Heart right ventricle (tissue), 16 donors: ENCODE measurements at places on chromosomes 12 and 14.
A peak's percentile ranks its signal among the peaks of the same experiment; 100 is the strongest.

DNA sequence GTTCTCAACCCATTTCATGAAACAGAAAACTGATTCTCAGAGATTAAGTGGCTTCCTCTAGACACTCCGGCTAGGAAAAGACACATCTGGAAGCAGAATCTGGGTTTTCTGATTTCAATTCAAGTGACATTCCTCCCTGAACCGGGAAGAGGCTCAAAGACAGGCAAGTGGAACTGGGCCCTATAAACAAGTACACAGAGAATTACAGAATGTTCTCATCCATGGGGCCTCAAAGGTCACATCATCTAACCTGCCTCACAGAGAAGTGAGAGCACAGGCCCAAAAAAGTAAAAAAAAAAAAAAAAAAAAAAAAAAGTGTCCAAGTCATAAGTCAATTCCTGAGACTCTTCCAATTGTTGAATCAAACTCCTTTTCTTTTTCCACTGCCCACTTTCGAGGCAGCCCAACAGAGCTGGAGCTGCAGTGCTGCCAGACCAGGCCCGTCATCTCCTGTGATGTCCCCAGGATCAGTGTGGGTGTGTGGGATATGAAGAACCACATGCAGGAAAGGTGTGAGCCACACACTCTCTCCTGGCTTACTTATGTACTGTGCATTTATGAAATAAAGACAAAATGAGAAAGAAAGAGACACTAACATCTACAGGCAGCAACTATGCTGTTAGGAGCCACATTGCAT is 2.8 kb upstream of the KRT1 start:
- H3K27ac ChIP-seq = no peak overlapping the region
- H3K36me3 ChIP-seq = no peaks in the 10 kb centered on the region
- peaks cover 7% of the 10 kb centered on the region for H3K27me3 ChIP-seq
- no peak overlapping the region for H3K4me3 ChIP-seq
- no peaks in the 10 kb centered on the region for H3K4me1 ChIP-seq

DNA sequence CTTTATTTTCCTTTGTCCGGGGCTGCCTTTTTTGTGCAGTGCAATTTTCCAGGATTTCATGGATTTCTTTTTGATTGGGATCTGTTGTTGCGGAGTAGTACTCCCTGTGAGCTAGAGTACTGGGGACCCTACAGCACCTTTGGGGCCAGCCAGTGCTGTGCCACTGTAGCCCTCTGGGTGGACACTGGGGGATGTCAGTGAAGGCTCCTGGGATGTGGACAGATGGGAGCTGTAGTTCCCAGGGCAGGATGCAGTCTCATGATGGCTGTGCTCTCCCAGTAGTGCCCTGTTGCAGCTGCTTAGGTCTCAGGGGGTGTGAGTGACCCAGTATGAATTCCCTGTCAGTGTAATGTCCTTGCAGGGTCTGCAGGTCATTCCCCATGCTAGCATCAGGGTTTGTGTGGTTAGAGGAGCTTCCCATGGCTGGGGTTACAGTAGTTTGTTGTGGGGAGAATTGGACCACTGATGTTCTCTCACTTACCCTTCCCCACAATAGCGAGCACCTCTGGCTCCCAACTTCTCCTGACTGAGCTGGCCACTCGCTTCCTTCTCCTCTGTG is 72.2 kb downstream of the BRMS1L start:
- H3K27ac ChIP-seq = no peak overlapping the region
- DNase-seq = no peak
- H3K36me3 ChIP-seq = no peaks in the 10 kb centered on the region
- H3K4me3 ChIP-seq = no peak overlapping the region

- H3K36me3 ChIP-seq = no peaks in the 10 kb centered on the region
- H3K4me3 ChIP-seq = no peak overlapping the region
- H3K27me3 ChIP-seq = no peaks in the 10 kb centered on the region
- peaks cover 26% of the 10 kb centered on the region for H3K4me1 ChIP-seq
- peak overlapping the region; percentile 64 for H3K27ac ChIP-seq
Measured at GRCh38 chr12:110538869-110539622, 36.9 kb downstream of the RAD9B start.

- no peak overlapping the region for H3K27ac ChIP-seq
- H3K27me3 ChIP-seq = no peaks in the 10 kb centered on the region
- H3K36me3 ChIP-seq = no peaks in the 10 kb centered on the region
- DNase-seq = no peak
- H3K4me1 ChIP-seq = no peaks in the 10 kb centered on the region
Measured at GRCh38 chr12:24718617-24719016, 230.3 kb downstream of the BCAT1 start.

- H3K27me3 ChIP-seq = no peaks in the 10 kb centered on the region
- no peak for DNase-seq
- no peak overlapping the region for H3K27ac ChIP-seq
- H3K4me1 ChIP-seq = no peaks in the 10 kb centered on the region
- no peak overlapping the region for H3K4me3 ChIP-seq
- no peaks in the 10 kb centered on the region for H3K36me3 ChIP-seq
Measured at GRCh38 chr12:100348657-100349454, 8.0 kb upstream of the SLC17A8 start.

- DNase-seq = no peak
- H3K36me3 ChIP-seq = no peaks in the 10 kb centered on the region
- no peaks in the 10 kb centered on the region for H3K4me1 ChIP-seq
- H3K27me3 ChIP-seq = no peaks in the 10 kb centered on the region
Measured at GRCh38 chr12:103908877-103909276, 21.3 kb upstream of the HSP90B1 start.

DNA sequence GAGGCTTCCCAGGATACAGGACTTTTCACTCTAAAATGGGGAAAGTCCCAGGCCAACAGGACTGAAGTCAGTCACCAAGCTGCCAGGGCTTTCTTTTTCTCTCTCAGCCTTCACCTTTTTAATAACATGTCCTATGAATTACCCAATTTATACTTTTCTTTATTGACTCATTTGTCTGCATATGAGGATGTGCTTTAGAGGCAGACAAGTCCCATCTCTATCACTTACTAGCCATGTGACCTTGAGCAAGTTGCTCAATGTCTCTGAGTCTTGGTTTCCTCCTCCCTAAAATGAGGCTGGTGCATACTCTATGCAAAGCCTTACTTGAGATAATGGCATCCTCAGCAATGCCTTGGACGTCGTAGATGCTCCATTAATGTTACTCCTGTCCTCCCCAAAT is 98.1 kb upstream of the TMPO start:
- H3K36me3 ChIP-seq = no peaks in the 10 kb centered on the region
- no peak overlapping the region for H3K27ac ChIP-seq
- DNase-seq = no peak
- H3K4me3 ChIP-seq = no peak overlapping the region
- no peaks in the 10 kb centered on the region for H3K27me3 ChIP-seq
- peaks cover 24% of the 10 kb centered on the region for H3K4me1 ChIP-seq

DNA sequence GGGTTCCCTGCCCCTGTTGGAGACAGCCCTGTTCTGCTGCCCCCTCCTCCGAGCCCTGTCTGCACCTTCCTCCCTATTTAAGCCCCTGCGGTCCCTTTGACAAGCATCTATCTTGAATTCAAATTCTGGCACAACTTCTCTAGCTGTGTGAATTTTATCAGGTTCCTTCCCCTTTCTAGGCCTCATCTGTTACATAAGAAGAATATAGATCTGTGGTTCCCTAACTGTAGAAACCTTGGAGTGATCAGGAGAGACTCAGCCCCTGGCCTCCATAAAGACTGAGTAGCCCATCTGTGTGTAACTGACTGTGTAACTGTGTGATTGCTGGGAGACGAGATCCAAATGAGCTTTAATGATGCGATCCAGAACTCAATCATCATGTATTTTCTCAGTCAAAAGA is 13.0 kb upstream of the RACGAP1 start:
- H3K27ac ChIP-seq = no peak overlapping the region
- no peaks in the 10 kb centered on the region for H3K4me1 ChIP-seq
- H3K27me3 ChIP-seq = peaks cover 12% of the 10 kb centered on the region
- no peak for DNase-seq
- no peak overlapping the region for H3K4me3 ChIP-seq

- H3K27me3 ChIP-seq = no peaks in the 10 kb centered on the region
- no peak for DNase-seq
- H3K36me3 ChIP-seq = no peaks in the 10 kb centered on the region
- H3K27ac ChIP-seq = no peak overlapping the region
- H3K4me1 ChIP-seq = no peaks in the 10 kb centered on the region
- no peak overlapping the region for H3K4me3 ChIP-seq
Measured at GRCh38 chr12:41032386-41032785, 155.7 kb upstream of the PDZRN4 start.

- H3K27ac ChIP-seq = no peak overlapping the region
- H3K27me3 ChIP-seq = no peaks in the 10 kb centered on the region
- no peak for DNase-seq
- H3K4me1 ChIP-seq = no peaks in the 10 kb centered on the region
- no peak overlapping the region for H3K4me3 ChIP-seq
- no peaks in the 10 kb centered on the region for H3K36me3 ChIP-seq
Measured at GRCh38 chr12:17588968-17589367, 501.0 kb downstream of the RERGL start.

- H3K36me3 ChIP-seq = no peaks in the 10 kb centered on the region
- H3K4me1 ChIP-seq = peaks cover 18% of the 10 kb centered on the region
- H3K27me3 ChIP-seq = peaks cover 8% of the 10 kb centered on the region
- no peak overlapping the region for H3K27ac ChIP-seq
- no peak for DNase-seq
Measured at GRCh38 chr12:68930178-68930577, 2.8 kb downstream of the CPM start.

- DNase-seq = no peak
- no peak overlapping the region for H3K4me3 ChIP-seq
- H3K27ac ChIP-seq = no peak overlapping the region
- H3K4me1 ChIP-seq = peaks cover 13% of the 10 kb centered on the region
- no peaks in the 10 kb centered on the region for H3K36me3 ChIP-seq
Measured at GRCh38 chr12:14402697-14403096, 37.2 kb downstream of the ATF7IP start.

GRCh38 chr14:61296719-61297502 is 15.8 kb upstream of the TMEM30B start:
- no peak overlapping the region for H3K4me3 ChIP-seq
- no peak overlapping the region for H3K27ac ChIP-seq
- no peaks in the 10 kb centered on the region for H3K36me3 ChIP-seq
- no peaks in the 10 kb centered on the region for H3K27me3 ChIP-seq
- no peaks in the 10 kb centered on the region for H3K4me1 ChIP-seq

- H3K27me3 ChIP-seq = no peaks in the 10 kb centered on the region
- H3K36me3 ChIP-seq = no peaks in the 10 kb centered on the region
- no peak overlapping the region for H3K4me3 ChIP-seq
- no peak for DNase-seq
Measured at GRCh38 chr14:68346556-68347343, 446.1 kb downstream of the ZFP36L1 start.

DNA sequence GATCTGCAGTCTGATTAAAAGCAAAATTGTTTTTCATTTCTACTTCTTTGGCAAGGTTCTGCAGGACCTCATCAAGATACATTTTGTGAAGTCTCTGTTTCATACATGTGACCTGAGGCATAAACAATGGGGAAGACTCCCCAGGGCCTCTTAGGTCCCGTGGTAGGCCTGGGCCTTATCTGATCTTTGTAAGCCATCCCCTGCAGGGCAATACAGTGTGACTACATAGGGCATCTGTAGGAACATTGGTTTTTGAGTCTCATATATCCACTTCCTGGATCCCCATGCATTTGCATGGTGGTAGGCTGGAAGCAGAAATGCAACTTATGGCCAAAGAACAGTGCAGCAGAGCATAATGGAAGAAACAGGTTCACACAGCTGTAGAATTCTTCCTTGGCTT is 6.0 kb downstream of the FAR2 start:
- H3K27me3 ChIP-seq = no peaks in the 10 kb centered on the region
- H3K4me3 ChIP-seq = no peak overlapping the region
- no peaks in the 10 kb centered on the region for H3K36me3 ChIP-seq
- H3K27ac ChIP-seq = no peak overlapping the region

DNA sequence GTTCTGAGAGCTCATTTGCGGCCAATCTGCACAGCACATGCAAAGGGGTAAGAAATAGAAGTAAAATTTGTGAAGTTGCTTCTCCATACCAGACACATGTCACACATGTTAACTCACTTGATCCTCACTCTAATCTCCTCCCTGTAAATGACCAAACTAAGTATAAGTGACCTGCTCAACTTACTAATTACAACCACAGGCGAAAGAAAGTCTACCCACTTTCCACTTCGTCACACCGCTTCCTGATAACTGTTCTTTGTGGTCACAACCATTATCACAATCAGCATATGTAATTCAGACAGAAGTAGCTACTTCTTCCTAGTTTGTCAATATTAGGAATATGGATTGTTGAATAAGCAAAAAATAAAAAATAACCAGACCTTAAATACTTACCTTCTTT is 293.7 kb upstream of the CLEC14A start:
- no peaks in the 10 kb centered on the region for H3K36me3 ChIP-seq
- no peak for DNase-seq
- H3K4me1 ChIP-seq = no peaks in the 10 kb centered on the region
- no peak overlapping the region for H3K27ac ChIP-seq

DNA sequence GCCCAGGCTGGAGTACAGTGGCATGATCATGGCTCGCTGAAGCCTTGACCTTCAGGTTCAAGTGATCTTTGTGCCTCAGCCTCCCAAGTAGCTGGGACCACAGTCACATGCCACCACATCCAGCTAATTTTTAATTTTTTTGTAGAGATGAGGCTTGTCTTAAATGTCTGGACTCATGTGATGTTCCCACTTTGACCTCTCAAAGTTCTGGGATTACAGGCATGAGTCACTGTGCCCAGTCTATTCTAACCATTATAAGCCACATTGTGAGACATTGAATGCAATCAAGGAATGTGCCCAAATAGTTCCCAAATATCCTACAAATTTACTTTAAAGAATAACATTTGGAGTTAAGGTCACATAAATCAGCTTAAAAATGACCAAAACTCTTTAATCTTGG is 130.7 kb upstream of the ARID2 start:
- DNase-seq = no peak
- no peak overlapping the region for H3K27ac ChIP-seq
- H3K4me3 ChIP-seq = no peak overlapping the region
- H3K27me3 ChIP-seq = no peaks in the 10 kb centered on the region
- no peaks in the 10 kb centered on the region for H3K4me1 ChIP-seq

- DNase-seq = no peak
- no peaks in the 10 kb centered on the region for H3K27me3 ChIP-seq
- H3K36me3 ChIP-seq = no peaks in the 10 kb centered on the region
- H3K4me3 ChIP-seq = no peak overlapping the region
- H3K27ac ChIP-seq = no peak overlapping the region
Measured at GRCh38 chr14:87705439-87705896, 287.5 kb downstream of the GALC start.

DNA sequence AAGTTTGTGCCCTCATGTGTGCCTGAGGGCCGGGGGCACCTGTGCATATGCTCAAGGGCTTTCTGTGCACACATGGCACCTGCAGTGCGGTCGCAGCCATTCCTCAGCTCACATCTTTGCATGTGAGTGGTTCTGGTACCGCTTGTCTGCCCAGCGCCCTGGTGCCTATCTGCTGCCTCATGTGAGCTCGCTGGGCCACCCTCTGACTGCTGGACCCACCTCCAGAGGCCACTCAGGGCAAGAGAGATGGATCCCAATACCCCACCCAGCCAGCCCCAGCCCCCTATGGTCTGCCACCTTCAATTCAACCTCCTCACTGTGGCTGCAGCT is 5.4 kb upstream of the AMN start:
- no peaks in the 10 kb centered on the region for H3K4me1 ChIP-seq
- H3K4me3 ChIP-seq = no peak overlapping the region
- H3K27ac ChIP-seq = no peak overlapping the region
- peaks cover 11% of the 10 kb centered on the region for H3K27me3 ChIP-seq
- H3K36me3 ChIP-seq = peaks cover 4% of the 10 kb centered on the region
